ENCODE measurements at places on chromosomes 2 and 18. TPM values are rescaled to one million over a fixed set of nuclear protein-coding genes. Genes with fewer than 3 reads are reported as not detected.
A peak's percentile ranks its signal among the peaks of the same experiment; 100 is the strongest.

Gene CPO
- 0.32 TPM for total RNA-seq

Gene SLC5A7
- total RNA-seq = not detected

Gene DNAJC10
- total RNA-seq = 80.4 TPM

Gene VWC2L
- total RNA-seq = not detected

Gene SCN1A
- total RNA-seq = not detected

Gene SLC4A5
- 0.91 TPM for total RNA-seq

Gene EDAR
- total RNA-seq = 0.15 TPM

Gene FBXO48
- 0.91 TPM for total RNA-seq

Gene B3GNT7
- total RNA-seq = 6.1 TPM

Gene EN1
- total RNA-seq = not detected

DNA sequence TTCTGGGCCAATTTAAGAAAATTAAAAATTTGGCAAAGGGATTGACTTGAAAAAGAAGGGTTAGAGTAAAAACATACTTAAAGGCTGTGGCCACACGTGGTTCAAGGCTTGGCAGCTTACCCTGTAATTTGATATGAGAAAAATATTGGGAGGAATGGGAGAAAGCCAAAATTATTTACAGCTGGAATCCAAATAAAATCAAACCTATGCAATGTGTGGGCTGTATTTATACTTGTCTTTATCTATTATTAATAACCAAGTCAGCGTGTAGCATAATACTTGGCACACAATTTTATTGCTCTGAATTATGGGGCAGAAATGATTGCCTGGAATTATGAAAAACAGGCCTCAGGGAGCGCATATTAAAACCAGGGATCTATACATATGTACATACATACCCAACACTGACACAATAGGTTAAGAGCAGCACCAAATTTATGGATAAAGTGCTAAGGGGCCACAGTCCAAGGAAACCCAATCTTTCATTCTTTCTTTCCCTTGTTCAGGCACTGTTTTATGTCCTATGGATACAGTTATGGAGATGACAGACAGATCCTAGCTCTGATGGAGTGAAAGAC, 35.6 kb downstream of the FAM124B start:
- DNase-seq = no peak

DNA sequence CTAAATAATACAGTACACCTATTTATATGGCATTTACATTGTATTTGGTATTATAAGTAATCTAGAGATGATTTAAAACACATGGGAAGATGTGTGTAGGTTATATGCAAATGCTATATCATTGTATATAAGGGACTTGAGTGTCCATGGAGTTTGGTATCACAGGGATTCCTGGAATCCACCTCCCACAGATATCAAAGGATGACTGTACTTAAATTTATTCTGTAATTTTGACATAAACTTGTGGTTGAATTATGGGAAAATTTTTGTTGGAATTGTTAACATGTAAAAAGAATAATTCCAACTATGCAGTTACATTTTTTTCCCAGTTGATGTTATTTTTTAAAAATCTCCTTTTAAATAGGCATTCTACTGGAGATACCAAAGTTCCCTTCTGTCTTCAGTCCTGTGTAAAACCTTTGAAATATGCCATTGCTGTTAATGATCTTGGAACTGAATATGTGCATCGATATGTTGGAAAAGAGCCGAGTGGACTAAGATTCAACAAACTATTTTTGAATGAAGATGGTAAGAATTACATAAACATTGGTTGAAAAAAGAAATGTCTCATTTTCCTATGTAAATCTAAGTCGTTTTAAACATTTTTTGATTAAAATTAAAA, 24.1 kb downstream of the GLS start:
- DNase-seq = no peak

DNA sequence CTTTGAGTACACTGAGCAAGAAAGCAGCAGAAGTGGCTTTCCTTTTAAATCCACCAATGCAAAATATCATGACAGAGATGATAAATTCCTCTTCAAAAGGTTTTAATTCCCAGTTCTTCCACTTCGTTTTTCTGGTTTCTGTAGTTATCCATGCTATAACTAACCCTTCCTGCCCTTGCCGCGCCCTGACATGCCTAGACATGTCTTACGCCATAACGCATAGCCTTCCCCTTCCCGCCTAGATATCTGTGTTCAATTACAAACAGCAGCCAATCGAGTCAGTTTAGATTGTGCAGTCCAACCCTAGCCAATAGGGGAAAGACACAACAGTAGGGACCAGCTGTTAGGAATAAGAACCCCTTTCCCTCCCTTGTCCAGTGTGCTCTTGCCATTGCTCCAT, 16.1 kb downstream of the PRPF40A start:
- DNase-seq = no peak

DNA sequence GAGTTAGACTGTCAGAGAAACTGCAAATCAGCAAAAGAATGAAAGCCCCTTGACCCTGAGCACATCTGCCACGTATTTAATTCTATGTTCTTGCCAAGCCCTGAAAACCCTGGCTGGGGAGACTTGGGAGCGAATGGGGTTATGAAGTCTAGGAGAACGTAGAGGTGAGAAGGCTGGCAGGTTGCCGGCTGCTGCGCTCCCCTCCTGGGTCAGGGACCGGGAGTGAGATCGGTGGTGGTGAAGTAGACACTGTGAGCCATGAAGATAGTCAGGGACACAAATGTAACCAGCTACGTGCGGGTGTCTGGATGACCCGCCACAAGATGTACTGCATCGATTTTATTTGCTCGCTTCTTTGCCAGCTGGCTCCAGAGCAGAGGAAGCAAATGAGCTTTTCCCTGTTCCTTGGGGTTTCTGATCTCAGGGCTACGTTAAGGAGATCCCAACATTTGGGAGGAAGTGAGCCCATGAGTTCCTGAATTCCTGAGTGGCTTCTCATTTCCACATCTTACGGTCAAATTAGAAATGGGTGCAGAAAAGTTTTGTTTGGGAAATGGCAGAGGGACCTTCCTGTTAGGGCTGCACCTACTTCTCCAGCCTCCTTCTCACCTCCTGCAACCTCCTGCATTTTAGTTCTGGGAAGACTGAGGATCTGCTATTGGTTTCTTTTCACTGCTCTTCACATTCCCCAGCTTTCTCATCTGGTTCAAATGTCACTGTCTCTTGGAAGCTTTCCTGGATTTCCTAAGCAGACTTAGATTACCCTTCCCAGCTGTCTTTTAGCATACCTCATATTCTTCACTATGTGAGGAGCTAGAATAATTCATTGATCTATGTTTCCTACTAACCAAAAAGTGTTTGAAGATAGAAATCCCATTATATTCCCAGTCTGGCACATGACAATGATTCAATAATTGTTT, 360.6 kb downstream of the ZNF521 start:
- DNase-seq = no peak

GRCh38 chr2:130873700-130874346, 37.1 kb downstream of the ARHGEF4 start:
- peak; percentile 28 for DNase-seq

DNA sequence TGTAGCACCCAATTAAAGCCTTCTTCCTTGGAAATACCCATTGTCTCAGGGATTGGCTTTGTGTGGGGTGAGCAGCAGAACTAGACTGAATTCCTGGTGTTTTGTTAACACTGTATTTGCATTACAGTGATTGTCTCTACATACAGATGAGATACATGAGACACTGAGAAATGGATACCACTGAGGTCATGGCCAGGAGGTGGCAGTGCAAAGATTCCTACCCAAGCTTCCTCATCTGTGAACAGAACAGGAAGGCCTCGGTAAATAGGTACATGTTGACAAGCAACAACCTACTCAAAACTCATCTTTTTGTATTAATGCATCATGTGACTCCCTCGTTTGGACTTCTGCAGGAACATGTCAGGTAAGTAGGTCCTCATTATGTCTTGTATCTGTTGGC, 445.8 kb upstream of the RGPD4 start:
- DNase-seq = no peak

- no peak for DNase-seq
Measured at GRCh38 chr2:60612033-60612432, 58.6 kb upstream of the BCL11A start.

GRCh38 chr2:235641956-235642355, 148.1 kb downstream of the AGAP1 start:
- no peak for DNase-seq

All from HCT116 (cell line).